ENCODE measurements at places on chromosomes 11 and 22. TPM values are rescaled to one million over a fixed set of nuclear protein-coding genes. Genes with fewer than 3 reads are reported as not detected.

The NUCB2 gene
- 61.7 TPM for total RNA-seq

The ART5 gene
- total RNA-seq = not detected

The LDHAL6A gene
- not detected for total RNA-seq

The TECTA gene
- total RNA-seq = 0.64 TPM

The MACROD1 gene
- total RNA-seq = 26.0 TPM

The FBLN1 gene
- total RNA-seq = 6.6 TPM

The APOA1 gene
- total RNA-seq = not detected

The CTSW gene
- total RNA-seq = not detected

The ACTN3 gene
- total RNA-seq = not detected

The PGA4 gene
- not detected for total RNA-seq

The CDC42BPG gene
- total RNA-seq = 0.64 TPM

The RASSF10 gene
- total RNA-seq = 0.34 TPM

The SELENOM gene
- 120 TPM for total RNA-seq

The TTC36 gene
- total RNA-seq = 2.6 TPM

The CHADL gene
- total RNA-seq = 0.73 TPM

The SVIP gene
- 21.7 TPM for total RNA-seq

The SUSD2 gene
- 0.23 TPM for total RNA-seq

The NXPE1 gene
- total RNA-seq = not detected

The PLEKHB1 gene
- total RNA-seq = 0.58 TPM

The LRRN4CL gene
- total RNA-seq = not detected
